Gastroesophageal sphincter (tissue), 4 donors: ENCODE measurements at places on chromosomes 11 and 22. TPM values are rescaled to one million over a fixed set of nuclear protein-coding genes. Genes with fewer than 3 reads are reported as not detected.

SSRP1 gene
- total RNA-seq: 66.0 TPM

DNA sequence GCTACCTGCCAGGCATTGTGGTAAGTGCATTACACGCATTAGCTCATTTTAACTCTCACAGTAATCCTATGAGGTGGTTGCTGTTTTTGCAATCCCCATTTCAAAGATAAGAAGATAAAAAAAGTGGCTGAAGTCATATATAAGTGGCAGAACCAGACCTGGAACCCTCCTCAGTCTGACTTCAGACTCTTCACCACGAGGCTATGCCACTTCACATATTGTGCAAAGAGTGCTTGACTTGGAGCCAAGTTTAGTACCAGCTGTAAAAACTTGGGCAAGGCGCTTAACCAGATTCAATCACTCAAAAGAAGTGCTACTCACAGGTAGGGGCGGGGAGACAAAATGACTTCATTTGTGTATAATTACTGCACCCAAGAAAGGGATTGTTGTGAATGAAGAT is 15.3 kb downstream of the BPIFC start:
- no peak for ATAC-seq

DNA sequence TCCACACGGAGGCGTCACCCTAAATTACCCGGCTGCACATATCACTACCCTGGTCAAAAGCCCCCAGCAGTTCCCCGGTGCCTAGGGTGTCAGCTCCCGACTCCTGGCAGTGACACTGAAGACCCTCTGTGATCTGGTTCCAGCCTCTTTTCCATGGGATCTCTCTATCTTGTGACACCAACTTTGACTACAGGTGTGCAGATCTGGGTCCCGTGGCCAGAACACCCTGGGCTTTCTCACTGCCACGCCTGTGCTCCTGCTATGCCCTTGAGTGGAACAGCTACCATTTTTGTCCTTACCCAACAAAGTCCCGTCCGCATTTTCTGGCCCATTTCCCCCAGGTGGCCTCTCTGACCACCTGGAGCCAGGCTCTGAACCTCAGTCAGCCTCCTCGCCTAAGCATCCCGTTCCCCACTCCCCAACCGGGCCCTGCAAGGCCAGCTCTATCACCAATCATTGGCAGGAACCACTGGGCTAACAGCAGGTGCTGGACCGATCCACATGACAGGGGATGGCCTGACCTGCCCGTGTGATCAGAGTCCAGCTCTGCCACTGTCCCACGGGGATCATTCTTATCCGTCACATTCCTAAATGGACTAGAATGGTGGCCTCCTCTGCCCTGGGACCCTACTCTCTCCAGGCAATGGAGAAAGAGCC is 20.7 kb upstream of the CBX7 start:
- ATAC-seq: no peak

DNA sequence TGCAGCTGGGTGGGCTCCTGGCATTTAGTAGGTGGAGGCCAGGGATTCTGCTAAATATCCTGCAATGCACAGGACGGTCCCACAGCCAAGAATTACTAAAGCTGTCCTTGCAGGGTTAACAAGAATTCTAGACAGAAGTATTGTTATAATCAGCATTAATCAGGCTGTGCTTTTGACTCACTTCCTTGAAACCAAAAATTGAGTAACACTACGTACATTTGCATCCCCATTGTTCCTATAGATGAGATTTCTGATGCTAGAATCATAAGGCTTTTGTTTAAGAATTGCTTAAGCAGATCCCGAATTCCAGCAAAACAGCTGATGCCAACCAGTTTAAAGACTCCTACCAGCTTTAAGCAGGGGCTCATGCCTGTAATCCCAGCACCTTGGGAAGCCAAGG is 11.4 kb downstream of the SLC6A5 start:
- ATAC-seq: no peak

DNA sequence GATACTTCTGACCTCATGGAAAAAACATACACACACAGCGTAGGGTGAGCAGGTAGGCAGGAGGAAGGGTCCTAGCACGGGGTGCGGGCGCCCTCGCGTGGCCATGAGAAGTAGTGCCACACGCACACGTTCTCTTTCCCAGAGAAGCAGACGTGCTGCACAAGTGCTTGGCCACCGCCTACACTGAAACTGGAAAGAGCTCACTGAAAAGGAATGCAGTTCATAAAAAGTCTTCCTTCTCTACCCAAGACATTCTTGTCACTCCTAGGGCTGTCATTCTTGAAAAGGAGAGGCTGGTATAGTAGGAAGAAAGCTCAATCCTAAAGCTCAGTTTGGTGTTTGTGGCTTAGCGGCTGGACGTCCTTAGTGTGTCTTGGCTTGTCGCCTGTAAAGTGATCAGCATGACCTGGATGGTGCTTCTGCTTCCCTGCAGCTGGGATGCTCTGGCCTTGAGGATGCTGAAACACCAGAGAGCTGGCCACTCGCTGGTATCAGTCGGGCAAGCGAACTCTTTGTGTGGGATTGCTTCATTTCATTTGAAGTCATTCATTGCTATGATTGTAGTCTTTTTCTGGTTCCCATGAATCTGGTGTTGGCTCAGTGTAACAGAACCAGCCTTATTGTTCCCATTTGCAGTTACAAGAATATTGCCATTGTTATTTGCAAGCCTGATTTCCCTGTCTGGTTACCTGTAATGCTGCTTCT is 303.8 kb downstream of the NTM start:
- ATAC-seq: peak; percentile 74

- no peak for ATAC-seq
Measured at GRCh38 chr11:119531623-119532022, 108.7 kb upstream of the THY1 start.

GRCh38 chr22:30282616-30283046 is 6.7 kb downstream of the CASTOR1 start:
- ATAC-seq: no peak

USP35 gene
- total RNA-seq: 12.5 TPM

DNA sequence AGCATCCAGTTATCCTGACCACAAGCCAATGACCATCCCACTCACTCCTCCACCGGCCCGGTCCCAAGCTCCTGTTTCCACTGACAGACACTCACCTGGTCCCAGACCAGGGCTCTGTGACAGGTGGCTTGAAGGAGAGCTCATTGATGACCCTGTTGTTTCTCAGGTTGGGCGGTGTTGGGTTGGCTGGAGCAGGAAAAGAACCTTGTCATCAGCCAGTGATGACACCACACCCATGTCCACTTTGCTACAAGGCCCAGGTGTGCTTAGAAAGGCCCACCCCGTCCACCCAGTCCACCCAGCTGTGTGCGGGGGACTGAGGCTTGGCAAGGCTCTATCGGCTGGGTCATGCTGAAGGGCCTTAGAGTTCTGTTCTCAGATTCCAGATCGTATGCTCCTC is 42.9 kb downstream of the GAB4 start:
- ATAC-seq: no peak

GRCh38 chr11:79259800-79260199 is 181.0 kb downstream of the TENM4 start:
- no peak for ATAC-seq

- no peak for ATAC-seq
Measured at GRCh38 chr11:119167933-119168332, 592 bp upstream of the NLRX1 start.

GRCh38 chr11:16082095-16083055 is 274.0 kb downstream of the SOX6 start:
- ATAC-seq: no peak

PIH1D2 gene
- total RNA-seq: 4.2 TPM

KRTAP5-9 gene
- total RNA-seq: not detected

DNA sequence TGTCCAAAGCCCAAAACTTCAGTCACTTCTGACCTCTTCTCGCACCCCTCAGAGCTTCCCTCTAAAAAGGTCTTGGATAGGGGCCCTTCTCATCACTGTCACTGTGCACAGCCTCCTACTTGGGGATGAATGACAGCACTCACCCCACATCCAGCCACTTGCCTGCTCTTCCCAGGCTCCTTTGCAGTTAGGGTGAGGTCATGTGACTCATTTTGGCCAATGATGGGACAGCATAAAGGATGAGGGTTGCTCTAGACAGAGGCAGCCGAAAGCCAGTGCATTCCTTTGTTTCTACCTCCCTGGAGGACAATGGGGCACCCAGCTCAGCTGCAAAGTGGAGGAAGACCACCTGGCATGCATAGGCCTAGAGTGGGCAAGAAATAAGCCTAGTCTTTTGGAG is 1413.3 kb downstream of the TBC1D22A start:
- ATAC-seq: no peak

- ATAC-seq: no peak
Measured at GRCh38 chr11:79897896-79898295, 457.1 kb upstream of the TENM4 start.

DNA sequence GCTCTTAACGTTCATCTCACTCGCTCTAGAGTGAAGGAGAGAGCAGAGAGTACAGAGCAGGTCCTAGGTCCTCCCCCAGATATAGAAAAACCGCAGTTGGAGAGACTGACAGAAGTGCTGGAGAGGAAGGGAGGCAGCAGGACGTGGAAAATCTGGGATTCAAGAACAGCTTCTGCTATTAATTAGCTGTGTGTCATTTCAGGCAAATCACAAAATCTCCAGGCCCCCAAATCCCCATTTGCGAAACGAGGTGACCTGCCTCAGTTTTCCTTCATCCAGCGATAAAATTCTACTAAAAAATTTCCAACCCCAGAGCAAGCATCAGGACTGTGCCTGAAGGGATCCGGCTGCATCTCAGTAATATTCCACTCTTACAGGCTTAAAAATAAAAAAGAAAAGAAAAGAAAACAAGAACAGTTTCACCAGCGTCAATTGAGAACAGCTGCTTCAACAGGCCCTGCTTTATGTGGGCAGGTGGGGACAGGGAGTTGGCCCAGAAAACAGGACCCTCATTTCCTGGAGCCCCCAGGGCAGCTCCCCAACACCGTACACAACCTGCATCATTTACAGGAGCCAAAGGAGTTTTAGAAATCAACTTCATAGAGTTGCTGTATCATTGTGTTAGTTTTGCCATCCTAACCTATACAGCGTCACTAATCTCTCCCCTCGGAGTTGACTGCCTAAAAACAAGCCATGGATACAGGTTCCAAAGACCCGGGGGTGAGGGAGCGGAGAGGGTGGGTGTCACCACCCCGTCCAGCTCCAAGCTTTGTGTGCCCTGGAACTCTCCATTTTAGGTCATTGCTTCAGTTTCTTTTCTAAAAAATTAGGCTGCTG is 2.3 kb upstream of the MALAT1 start:
- ATAC-seq: no peak

DNA sequence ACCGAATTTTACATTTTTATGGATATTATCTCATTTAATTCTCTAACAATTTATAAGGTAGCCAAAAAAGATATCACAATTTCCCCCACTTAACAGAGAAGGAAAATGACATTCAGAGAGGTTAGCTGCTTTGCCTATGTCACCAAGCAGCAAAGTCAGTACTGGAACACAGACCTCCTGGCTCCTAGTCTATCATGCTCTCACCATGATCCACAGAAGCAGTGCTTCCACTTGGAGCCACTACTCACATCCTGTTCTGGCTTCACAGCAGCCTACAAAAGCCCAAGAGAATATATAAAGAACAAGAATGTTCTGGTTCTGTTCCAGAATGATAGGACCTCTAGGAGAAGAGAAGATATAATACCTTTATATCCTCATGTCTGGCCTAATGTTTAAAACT is 59.5 kb upstream of the SCUBE2 start:
- ATAC-seq: no peak

NLRP14 gene
- not detected for total RNA-seq

- no peak for ATAC-seq
Measured at GRCh38 chr22:32308191-32308590, 49.5 kb upstream of the RFPL3 start.

TBX10 gene
- not detected for total RNA-seq

BAIAP2L2 gene
- total RNA-seq: not detected

DNA sequence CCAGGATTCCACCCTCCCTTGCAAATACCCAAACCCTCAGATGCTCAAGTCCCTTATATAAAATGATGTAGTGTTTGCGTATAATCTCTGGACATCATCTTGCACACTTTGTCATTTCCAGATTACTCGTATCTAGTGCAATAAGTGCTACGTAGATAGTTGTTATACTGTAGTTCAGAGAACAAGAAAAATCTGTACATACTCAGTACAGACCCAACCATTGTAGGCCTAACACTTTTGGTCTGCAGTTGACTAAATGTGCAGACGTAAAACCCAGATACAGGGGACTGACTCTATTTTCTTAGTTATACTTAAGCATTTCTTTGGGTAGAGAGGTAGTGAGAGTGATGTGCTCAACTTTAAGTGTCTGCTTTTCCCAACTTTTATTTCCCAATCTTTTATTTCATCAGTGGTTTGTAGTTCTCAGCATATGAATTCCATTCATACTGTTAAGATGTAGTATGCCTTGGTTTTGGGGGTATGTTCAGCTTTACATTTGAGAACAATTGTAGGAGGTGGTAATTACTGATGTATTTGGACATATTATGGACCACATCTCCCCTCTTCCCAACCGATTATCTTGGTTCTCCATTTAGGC is 43.9 kb downstream of the DDX6 start:
- no peak for ATAC-seq

DNA sequence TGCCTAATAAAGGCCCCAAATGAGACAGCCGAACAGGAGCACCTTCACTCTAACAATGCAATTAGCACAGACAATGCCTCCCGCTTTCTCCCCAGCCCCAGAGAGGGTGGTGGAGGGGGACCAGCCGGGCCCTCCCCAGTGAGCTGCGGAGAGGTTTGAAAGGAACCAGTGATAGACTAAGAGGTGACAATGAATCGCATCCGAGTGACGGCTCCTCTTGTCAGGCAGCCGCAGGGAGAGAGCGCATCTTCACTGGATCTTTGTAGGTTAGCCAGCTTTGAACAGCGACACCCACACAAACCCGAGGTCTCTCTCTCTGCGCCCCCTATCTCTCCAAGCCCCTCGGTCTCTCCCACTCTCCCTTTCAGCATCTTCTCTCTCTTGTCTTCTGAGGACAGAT is 28.0 kb downstream of the FLRT1 start:
- no peak for ATAC-seq

SEC14L3 gene
- total RNA-seq: not detected

- ATAC-seq: no peak
Measured at GRCh38 chr11:99098751-99099150, 78.0 kb downstream of the CNTN5 start.

MUC6 gene
- total RNA-seq: not detected

DNA sequence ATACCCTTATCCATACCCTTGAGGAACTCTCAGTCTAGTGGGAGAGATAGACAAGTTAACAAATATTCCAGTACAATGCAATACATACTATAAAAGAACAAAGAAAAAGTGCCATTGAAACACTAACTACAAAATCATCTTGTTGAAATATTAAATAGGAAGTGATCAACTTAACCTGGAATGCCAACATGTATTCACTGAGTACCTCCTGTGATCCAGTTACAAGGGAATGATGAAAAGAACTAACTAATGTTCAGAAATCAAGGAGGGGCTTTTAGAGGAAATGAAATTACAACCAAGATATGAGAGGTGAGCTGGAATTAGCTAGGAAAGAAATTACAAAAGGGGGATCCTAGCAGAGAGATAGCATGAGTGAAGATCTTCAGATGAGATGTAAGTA is 6.2 kb upstream of the FIBIN start:
- no peak for ATAC-seq

- ATAC-seq: no peak
Measured at GRCh38 chr11:114270531-114271270, 25.5 kb upstream of the NNMT start.

GRCh38 chr11:37474889-37475288 is 876.9 kb upstream of the RAG2 start:
- no peak for ATAC-seq

CHRNA10 gene
- 0.78 TPM for total RNA-seq
